Sigmoid colon (tissue), 7 donors: ENCODE measurements at places on chromosomes 11 and 22.

DNA sequence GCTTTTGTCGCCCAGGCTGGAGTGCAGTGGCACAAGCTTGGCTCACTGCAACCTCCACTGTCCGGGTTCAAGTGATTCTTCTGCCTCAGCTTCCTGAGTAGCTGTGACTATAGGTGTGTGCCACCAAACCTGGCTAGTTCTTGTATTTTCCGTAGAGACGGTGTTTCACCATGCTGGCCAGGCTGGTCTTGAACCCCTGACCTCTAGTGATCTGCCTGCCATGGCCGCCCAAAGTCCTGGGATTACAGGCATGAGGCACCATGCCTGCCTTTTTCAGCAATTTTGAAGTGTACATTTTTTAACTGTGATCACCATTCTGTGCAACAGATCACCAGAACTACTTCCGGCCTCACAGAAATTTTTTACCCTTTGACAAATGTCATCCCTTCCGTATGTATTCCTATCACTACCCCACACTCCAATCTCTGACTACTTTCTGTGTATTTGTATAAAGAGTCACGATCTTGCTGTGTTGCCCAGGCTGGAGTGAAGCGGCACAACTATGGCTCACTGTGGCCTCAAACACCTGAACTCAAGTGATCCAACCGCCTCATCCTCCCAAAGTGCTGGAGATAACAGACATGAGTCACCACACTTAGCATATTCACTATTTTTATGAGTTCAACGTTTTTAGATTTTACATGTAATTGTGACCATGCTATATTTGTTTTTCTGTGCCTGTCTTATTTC, 44.0 kb downstream of the XKR3 start:
- no peak for DNase-seq

DNA sequence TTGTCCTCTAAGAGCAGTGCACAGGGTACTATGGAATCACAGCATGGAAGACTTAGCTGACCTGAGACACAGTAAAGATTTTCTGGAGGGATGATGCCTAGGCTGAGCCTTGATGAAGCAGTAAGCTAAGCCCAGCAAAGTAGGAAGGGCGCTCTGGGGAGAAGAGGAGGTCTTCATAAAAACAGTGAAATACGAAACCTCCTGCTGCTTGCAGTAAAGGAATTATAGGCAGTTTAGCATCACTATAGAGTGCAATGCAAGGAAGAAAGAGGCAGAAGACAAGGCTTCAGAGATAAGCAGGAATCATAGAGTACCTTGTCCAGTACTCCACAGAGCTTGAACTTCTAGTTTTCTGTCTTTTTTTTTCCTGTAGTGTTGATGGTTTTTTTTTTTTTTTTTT, 555.7 kb upstream of the CADM1 start:
- DNase-seq, result no peak

GRCh38 chr11:819943-820649, 1.4 kb downstream of the PNPLA2 start:
- DNase-seq, result peak; percentile 96

- no peak for DNase-seq
Observed at GRCh38 chr22:48173061-48173772, 1410.8 kb downstream of the TBC1D22A start.

GRCh38 chr11:67371911-67372320, 1.5 kb downstream of the CLCF1 start:
- DNase-seq, result peak; percentile 73

DNA sequence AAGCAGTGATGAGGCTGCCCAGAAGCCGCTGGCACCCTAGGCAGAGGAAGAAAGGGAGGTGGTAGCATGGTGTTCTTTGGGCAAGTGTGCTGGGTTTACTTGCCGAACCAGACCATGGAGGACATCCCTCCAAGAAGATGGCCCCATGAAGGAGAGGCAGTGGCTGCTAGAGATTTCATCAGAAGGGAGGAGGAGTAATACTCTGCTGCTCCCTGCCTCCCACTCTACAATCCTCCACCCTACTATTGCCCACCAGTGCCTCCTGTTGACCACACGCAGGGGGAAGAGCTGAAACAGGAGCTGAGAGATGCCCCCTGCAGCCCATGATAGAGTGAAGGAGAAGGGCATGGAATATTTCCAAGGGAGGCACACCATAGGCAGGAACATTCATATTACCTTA, 51.0 kb upstream of the PRSS23 start:
- DNase-seq, result no peak

DNA sequence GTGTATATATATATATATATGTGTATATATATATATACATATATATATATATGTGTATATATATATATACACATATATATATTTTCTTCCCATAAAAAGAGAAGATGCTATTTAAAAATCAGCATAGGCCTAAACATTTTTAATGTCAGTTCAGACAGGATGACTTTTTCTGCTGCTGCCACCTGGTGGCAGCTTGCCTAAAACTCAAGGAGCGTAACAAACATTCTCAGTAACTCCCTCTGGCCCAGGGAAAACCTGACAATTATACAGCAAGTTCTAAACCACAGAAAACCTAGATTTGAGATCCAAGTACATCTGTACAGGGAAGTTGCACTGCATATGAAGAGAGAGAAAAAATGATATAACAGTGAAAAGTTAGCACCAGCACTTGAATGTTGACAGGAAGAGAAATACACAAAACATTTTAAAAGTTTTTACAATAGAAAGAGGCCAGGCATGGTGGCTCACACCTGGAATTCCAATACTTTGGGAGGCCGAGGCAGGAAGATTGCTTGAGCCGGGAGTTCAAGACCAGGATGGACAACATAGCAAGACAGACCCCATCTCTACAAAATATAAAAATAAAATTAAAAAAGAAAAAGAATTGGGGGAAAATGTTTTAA, 16.6 kb downstream of the OR8A1 start:
- DNase-seq, result no peak

GRCh38 chr11:122618927-122619326, 36.6 kb upstream of the UBASH3B start:
- DNase-seq, result no peak

GRCh38 chr11:13763341-13763740, 94.9 kb downstream of the FAR1 start:
- no peak for DNase-seq

GRCh38 chr22:38715852-38716251, 10.1 kb downstream of the GTPBP1 start:
- no peak for DNase-seq

- no peak for DNase-seq
Observed at GRCh38 chr11:955154-956063, 29.7 kb downstream of the AP2A2 start.

GRCh38 chr11:24932110-24933000, 435.5 kb downstream of the LUZP2 start:
- DNase-seq, result no peak

GRCh38 chr11:60657888-60658287, 41.5 kb upstream of the MS4A8 start:
- DNase-seq, result no peak

DNA sequence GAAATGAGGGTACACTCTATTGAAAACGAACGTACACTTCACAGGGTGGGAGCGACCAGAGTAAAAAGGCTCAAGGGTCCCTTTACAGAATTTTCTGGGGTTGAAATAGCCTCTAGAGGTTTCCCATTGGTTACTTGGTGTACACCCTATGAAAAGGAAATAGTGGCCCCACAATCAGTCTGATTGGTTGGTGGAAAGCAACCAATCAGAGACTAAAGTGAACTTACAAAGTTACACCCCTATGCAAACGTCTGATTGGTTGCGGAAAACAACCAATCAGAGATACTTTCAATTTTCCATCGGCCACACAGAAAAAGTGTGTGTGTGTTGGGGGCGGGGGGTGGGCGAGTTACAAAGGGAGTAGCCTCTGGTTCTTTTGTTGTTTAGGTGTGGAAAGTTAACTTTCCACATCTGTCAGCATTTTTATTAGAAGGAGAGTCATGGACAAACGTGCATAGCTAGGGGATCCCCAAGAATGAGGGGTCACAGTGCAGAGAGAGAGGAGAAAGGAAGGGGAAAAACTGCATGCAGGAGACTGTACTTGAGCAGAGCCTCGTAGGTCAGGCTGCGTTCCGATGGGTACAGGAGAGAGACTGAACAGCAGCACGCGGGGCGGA, 1152.1 kb downstream of the TBC1D22A start:
- no peak for DNase-seq

- DNase-seq, result no peak
Observed at GRCh38 chr11:1771273-1771672, 7.5 kb upstream of the CTSD start.

- DNase-seq, result no peak
Observed at GRCh38 chr11:21861314-21861713, 331.6 kb upstream of the ANO5 start.

DNA sequence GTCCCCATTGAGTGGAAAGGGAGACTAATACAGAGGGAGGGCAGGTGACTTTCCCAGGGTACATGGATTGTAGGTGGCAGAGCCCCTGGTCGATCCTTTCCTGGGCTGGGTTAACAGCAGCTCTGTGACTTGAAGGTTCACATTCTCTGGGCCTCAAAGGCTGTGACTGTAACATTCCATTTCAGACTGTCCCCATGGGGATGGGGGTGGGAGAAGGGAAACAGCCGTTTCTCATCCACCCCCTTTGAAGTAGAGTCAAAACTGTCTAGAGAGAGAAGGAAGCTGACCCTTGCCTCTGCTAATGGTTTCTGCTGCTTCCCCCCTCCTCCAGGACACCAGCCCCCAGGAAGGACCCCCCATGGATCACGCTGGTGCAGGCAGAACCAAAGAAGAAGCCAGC, 19.2 kb downstream of the MICALL1 start:
- DNase-seq, result no peak

DNA sequence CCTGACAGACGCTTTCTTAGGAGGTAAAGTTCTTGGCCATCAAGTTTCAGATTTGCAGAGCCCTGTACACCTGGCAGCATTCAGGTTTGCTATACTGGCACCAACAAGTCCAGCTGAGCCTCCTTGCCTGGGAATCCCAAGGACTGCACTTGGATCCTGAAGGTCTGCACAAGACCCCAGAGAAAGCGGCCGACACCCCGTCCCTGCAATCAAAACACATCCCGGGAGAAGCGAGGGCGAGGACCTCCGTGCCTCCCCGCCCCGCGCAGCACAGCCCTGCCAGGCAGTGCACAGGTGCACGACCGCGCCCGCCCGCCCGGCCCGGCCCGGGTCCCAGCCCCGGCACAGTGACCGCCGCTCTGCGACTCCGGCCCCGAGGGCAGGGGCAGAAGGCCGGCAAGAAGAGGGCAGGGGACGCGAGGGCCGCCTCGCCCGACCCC, 559 bp downstream of the MRTFA start:
- peak; percentile 71 for DNase-seq

DNA sequence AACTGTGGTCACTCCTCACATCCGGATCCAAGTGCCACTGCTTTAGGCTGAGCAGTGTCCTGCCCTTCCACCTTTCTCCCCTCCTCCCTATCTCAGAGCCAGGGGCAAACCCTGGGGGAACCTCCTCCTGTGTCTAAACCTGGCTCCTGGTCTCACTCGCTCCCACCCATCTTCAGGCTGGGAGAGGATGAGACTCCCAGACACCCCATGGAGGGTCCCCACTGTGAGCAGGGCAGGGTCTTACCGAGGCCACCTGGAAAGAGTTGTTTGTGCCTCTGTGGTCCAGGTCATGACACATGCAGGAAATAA, 93.6 kb downstream of the PDE2A start:
- no peak for DNase-seq

DNA sequence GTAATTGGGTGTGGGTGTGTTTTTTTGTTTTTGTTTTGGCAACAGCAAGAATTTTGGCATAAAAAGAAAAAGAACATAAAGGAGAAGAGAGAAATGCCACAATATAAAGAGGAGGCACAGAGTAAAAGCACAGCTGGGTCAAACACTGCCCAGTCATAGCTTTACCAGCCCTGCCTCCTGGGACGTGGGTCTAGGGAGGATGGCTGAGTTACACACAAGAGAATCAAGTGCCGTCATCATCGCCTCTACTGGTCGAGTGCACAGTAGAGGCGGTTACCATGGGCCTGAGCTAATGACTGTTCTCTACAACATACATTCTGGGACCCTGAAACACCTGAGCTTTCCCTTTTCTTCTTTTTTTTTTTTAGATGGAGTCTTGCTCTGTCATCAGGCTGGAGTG, 87.6 kb upstream of the BID start:
- DNase-seq, result no peak

DNA sequence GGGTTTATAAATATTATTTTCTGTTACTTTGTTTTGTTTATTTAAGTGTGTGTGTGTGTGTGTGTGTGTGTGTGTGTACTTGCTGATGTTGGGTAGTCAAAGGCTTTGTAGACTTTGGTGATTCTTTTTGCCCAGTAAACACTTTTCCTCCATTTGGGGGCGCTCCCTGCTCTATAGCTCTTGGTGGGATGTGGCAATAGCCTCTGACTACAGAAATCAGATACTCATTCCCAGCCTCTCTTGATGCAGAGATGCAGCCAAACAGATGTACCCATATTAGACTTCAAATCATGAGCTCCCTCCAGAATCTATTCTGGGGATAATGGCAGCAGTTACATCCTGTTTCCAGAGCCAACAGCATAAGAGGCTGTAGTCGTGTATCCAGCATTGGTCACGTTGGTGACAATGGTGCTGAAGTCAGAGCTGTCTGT, 33.4 kb upstream of the APOL5 start:
- DNase-seq, result no peak

GRCh38 chr11:66901964-66902390, 45.1 kb downstream of the LRFN4 start:
- no peak for DNase-seq

DNA sequence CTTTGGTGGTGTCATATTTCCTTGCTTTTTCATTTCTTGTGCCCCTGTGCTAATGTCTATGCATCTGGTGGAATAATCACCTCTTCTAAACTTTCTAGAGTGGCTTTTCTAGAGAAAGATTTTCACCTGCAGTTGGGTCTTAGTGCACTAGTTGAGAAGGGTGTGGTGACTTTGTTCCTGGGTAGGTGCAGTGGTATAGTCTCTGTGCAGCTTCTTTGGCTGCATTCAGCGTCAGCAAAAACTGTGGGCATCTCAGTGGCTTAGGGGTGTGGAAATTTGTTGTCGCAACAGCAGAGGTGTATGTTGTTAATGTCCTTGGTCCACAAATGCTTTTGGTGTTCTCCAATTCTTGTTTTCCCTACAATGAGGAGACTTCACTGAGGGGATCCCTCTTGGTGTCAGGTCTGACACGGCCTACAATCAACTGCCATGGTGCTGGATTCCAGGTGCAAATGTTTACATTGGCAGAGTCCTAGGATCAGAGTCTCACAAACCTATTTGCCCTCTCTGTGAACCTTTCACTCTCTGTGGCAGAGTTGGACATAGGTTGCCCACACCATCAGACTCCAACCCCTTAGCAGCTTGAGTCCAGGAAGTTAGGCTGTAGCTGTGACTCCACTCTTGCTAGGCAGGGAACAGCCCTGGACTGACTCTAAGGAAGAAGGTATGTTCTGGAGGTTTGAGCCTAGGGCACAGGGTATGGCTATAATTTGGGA, 48.8 kb downstream of the GDPD4 start:
- no peak for DNase-seq
